ENCODE measurements at places on chromosomes 12 and 14. TPM values are rescaled to one million over a fixed set of nuclear protein-coding genes. Genes with fewer than 3 reads are reported as not detected.

- DNase-seq, result no peak
Measured at GRCh38 chr12:117986705-117987469, 18.1 kb upstream of the KSR2 start.

- no peak for DNase-seq
Measured at GRCh38 chr12:96155181-96155580, 39.0 kb upstream of the ELK3 start.

DNA sequence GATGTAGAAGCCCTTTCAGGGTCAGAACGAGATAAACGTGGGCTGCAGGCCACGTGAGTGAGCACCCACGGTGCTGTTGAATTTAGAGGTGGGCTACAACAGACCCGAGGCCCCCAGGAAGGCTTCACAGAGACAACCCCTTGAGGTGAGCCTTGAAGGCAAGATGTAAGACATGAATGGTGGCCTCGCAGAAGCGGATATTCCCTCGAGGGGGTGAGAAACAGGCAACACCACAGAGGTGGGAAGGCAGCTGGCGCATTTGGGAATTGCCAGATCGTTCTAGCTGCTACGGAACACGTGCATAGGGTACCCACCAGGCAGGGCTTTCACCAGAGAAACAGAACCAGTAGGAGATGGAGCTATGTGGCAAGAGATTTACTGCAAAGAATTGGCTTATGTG, 22.6 kb upstream of the ATP2A2 start:
- no peak for DNase-seq

GRCh38 chr12:101772012-101772775, 32.9 kb upstream of the SYCP3 start:
- DNase-seq, result no peak

GRCh38 chr14:66487164-66487563, 993 bp downstream of the CCDC196 start:
- DNase-seq, result no peak

GRCh38 chr14:54554401-54554800, 12.5 kb upstream of the SAMD4A start:
- no peak for DNase-seq

The B4GALNT3 gene
- 23.3 TPM for total RNA-seq

The GPR162 gene
- 4.6 TPM for total RNA-seq

The KERA gene
- total RNA-seq, result not detected

The ABCD2 gene
- not detected for total RNA-seq

The ZNF839 gene
- total RNA-seq, result 10.4 TPM

Data from H9 (cell line).